Progenitor cell of endocrine pancreas (in vitro differentiated cells): ENCODE measurements at places on chromosomes 7 and 10. TPM values are rescaled to one million over a fixed set of nuclear protein-coding genes. Genes with fewer than 3 reads are reported as not detected.

Gene AVPI1
- 4.3 TPM in 2 replicates for total RNA-seq

DNA sequence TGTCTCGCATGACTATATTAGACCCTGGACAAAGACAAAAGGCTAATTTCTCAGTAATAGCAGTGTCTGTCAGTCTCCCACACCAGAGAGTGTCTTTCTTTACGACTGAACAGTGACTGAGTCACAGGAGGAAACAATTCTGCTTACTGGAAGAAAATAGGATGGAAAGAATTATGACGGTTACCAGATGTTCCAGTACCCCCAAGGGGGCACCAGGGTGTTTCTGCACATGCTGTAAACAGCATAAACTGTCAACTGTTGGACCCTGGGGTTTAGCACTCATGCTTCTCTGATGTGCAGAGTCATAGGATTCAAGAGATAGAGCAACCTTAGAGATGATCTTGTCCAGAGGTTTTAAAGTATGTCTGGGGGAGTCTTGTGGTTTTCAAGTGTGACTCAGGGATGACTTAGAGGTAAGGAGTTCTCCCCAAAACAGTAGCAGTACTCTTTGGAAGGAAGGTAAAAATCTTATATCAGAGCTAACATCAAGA lies 291.7 kb downstream of the THSD7A start:
- DNase-seq = no peak

DNA sequence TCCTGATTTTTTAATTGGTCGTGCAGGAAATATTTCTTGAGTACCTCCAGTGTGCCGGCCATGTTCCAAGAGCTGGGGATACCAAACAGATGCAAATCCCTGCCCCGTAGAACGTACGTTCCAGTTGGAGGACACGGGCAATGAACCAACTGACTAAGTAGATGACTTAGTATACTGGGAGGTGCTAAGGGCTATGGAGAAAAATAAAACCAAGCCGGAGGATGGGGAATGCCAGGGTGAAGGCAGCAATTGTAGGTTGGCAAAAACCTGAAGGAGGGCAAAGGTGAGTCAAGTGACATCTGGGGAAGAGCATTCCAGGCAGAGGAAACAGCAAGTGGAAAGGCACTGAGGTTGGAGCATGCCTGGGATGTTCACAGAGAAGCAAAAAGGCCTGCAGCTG lies 6.8 kb upstream of the VSIR start:
- DNase-seq = no peak

DNA sequence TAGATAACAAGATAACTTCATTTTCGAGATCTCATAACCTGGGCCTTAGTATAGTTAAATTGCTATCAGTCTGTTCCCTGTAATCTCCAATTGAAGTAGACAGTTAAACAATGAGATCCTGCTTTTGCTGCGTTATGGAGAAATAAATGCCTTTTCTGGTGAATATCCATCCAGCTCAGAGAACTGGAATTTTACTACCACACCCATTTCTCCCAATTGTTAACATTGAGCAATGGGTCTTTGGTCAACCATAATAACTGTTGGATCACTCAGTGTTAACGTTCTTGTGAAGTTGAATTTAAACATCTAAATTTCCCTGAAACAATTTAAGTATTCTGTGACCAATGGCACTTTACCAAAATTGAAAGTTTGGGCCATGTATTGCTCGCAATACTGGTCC lies 3.0 kb downstream of the CALU start:
- DNase-seq = no peak

GRCh38 chr7:2777898-2778535 lies 66.1 kb downstream of the GNA12 start:
- no peak for DNase-seq

GRCh38 chr7:37899712-37900247 lies 16.8 kb downstream of the SFRP4 start:
- DNase-seq = no peak

- DNase-seq = no peak
These were observed 1.2 kb downstream of the YWHAG start for GRCh38 chr7:76357475-76358010.

DNA sequence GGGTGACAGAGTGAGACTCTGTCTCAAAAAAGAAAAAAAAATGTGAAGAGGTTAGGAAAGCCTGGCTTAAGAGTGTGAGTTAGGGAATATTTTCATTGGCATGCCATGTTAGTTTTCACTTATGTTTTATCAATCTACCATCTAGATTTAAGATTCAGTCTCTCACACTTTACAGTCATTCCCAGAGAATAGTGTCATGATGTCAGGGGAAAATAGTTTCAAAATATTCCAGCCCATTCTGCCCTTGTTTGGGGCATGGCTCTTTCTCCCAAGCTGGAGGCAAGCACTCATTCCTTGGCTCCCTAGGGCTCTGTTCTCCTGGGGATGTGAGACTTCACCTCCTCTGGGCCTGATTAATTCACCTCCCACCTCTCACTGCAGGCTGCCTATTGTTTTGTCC lies 331.5 kb downstream of the CXCL12 start:
- no peak for DNase-seq

DNA sequence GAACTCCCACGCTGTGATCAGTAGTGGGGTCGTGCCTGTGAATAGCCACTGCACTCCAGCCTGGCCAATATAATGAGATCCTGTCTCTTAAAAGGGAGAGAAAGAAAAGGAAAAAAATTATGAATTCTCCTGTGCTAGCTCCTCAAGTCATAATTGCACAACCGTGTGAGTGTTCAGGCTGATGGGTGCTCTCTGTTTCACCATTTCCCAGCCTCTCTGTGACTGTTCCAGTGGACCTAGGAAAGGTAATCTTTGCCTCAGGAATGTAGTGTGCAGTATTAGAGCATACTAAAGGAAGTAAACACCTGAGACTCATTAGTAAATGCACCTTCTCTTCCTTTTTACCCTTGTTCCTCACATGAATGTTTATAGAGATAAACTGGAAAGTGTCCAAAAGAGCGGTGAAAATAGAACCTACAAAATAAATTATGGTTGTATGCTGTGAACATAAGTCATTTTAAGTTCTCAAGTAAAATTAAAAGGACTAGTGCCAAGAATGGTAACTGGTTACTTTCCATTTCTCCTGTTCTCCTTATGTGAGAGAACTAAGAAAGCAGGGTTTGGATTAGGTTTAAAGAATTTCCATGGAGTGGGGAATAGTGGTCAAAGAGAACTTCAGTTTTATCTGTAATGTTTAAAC lies 42.7 kb downstream of the INPP5F start:
- DNase-seq = no peak

- DNase-seq = no peak
These were observed 311.4 kb downstream of the ADARB2 start for GRCh38 chr10:1425879-1426278.
